ENCODE measurements at places on chromosomes 4 and X.

- DNase-seq: no peak
These were observed 7.9 kb downstream of the HTRA3 start for GRCh38 chr4:8277356-8278008.

DNA sequence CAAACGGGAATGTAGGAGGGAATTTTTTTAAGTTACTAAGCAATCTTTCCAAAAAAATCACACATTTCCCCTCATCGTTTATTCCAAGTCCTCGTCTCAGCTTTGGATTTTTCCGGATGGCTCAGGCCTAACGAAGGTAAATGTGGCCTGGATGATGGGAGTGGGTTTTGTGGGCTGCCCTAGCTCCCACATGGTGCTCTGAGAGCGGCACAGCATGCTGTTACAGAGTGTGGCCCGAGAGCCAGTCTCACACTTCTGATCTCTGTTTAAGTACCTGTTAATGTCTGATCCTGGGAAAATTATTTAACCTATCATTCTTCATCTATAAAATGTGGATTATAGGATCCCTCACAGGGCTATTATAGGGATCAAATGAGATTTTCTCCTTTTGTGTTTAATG lies 38.2 kb upstream of the ADAM29 start:
- DNase-seq: no peak

- DNase-seq: no peak
These were observed 3.1 kb downstream of the AMOT start for GRCh38 chrX:112837531-112837930.

- DNase-seq: no peak
These were observed 38.1 kb upstream of the STIM2 start for GRCh38 chr4:26822546-26822945.

All from tibial nerve (tissue), 4 donors.